Stimulated activated CD8-positive, alpha-beta memory T cell treated with anti-CD3 and anti-CD28 coated beads, Interleukin-4, amount 100 ng/mL, for 48 hours (primary cell): ENCODE measurements at places on chromosomes 2 and 18.

GRCh38 chr18:25316381-25317018, 35.5 kb downstream of the ZNF521 start:
- no peak for DNase-seq

DNA sequence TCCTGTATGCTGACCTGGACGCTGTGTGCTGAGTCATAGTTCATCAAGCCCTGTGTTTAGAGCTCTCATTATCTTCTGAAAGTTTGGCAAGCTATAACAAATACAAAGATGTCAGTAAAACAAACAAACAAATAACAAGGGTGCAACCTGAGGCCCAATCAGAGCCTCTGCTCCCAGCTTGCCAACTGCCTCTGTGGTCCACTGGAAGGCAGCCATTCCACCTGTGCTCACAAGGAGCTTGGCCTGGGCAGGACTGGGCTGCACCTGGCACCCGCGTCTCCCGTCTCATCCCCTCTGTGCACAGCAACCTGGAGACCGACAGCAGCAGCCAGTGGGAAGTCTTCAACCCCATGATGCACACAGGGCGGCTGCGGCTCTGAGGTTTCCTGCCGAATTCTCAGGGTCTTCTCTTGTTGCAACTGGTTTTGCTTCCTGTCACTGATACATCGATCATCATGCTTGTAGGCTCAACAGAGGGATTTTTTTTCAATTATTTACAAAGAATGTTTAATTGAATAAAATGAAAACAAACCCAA, 97.8 kb downstream of the TMEM18 start:
- DNase-seq = no peak

- DNase-seq = no peak
Measured at GRCh38 chr2:200795028-200795440, 16.7 kb upstream of the BZW1 start.

GRCh38 chr18:72376256-72376655, 167.9 kb downstream of the CBLN2 start:
- DNase-seq = no peak
